Suppressor macrophage treated with lipopolysaccharide for 4 hours (primary cell): ENCODE measurements at places on chromosomes 4 and X.

- DNase-seq, result no peak
These were observed 394.7 kb upstream of the CPEB2 start for GRCh38 chr4:14607578-14607977.

DNA sequence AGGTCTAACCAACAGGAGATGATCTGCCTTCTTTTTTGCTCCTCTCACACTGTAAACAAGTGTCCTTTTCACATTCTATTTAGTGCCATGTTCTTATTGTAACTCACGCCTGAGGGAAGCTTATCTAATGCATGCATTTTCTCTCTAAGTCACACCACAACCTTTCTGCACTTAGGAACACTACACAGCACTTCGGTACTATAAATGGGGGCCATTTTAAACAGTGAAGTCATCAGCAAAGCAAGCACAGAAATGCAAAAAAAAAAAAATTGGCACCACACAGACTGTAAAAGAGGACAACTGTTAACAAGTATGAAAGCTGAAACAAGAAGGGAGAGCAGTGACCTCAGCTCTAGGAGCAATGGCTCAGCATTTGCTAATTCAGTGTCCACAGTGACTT lies 45.2 kb downstream of the PRSS12 start:
- DNase-seq, result no peak

- peak; percentile 95 for DNase-seq
These were observed 4.2 kb downstream of the PDGFRA start for GRCh38 chr4:54233277-54233696.

GRCh38 chr4:4808086-4808485 lies 51.4 kb upstream of the MSX1 start:
- no peak for DNase-seq

DNA sequence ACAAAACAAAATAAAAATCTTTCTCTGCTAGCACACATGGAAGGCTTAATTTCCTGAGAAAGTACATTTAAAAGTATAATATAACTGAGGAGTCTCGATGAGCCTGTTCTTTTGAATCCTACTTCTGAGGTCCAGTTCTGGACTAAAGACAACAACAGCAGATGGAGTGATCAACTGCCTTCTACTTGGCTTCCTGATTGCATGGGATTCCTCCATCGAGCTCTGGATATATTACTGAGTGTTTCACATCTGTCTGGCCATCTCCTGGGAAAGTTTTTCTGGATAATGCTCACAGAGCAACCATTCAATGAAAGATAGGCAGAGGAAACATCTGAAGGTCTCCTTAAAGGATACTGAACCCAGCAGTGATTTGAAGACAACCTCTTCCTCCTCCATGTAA lies 42.6 kb downstream of the KDR start:
- no peak for DNase-seq

DNA sequence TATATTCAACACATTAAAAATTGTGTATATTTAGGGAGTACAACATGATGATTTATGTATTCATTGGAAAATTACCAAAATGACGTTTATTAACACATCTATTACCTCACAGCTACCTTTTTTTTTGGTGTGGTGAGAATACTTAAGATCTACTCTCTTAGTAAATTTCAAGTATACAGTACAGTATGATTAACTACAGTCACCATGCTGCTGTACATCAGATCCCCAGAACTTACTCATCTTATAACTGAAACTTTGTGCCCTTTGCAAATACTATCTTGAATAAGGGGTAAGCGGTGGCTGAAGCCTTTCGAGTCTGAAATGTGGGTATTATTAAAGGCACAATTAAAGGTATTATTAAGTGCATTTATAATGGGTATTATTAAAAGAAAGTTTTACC lies 976 bp downstream of the PHKA1 start:
- no peak for DNase-seq

- DNase-seq, result no peak
These were observed 133.3 kb downstream of the DCK start for GRCh38 chr4:71126719-71127118.

- no peak for DNase-seq
These were observed 119.7 kb downstream of the SHOX start for GRCh38 chrX:750263-750662.

- no peak for DNase-seq
These were observed 21.9 kb downstream of the APOO start for GRCh38 chrX:23885803-23886202.

- no peak for DNase-seq
These were observed 15.0 kb upstream of the ARSF start for GRCh38 chrX:3026074-3026815.

GRCh38 chr4:19372390-19372789 lies 879.3 kb upstream of the SLIT2 start:
- no peak for DNase-seq

GRCh38 chr4:7571701-7572100 lies 137.0 kb upstream of the PSAPL1 start:
- no peak for DNase-seq

- peak; percentile 12 for DNase-seq
These were observed 648 bp downstream of the GRK4 start for GRCh38 chr4:2963966-2964471.

GRCh38 chrX:115652221-115652620 lies 91.2 kb downstream of the PLS3 start:
- DNase-seq, result no peak

DNA sequence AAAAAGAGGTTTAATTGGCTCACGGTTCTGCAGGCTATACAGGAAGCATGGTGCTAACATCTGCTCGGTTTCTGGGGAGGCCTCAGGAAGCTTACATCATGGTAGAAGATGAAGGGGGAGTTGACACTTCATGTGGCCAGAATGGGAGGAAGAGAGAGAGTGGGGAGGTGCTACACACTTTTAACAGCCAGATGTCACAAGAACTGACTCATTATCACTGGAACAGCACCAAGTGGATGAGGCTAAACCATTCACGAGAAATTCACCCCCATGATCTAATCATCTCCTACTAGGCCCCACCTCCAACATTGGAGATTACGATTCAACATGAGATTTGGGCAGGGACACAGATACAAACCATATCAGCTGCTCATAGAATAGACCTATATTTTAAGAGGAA lies 255.8 kb downstream of the OPHN1 start:
- peak; percentile 8 for DNase-seq

GRCh38 chrX:130098210-130098552 lies 12.1 kb downstream of the ELF4 start:
- no peak for DNase-seq

DNA sequence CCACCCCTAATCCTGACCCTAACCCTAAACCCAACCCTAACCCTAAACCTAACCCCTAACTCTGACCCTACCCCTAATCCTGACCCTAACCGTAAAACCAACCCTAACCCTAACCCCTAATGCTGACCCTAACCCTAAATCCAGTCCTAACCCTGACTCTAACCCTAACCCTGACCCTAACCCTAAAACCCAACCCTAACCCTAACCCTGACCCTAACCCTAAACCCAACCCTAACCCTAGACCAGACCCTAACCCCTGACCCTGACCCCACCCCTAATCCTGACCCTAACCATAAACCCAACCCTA lies 708 bp upstream of the PCGF3 start:
- no peak for DNase-seq

GRCh38 chr4:2832981-2833670 lies 10.5 kb upstream of the ADD1 start:
- DNase-seq, result no peak

DNA sequence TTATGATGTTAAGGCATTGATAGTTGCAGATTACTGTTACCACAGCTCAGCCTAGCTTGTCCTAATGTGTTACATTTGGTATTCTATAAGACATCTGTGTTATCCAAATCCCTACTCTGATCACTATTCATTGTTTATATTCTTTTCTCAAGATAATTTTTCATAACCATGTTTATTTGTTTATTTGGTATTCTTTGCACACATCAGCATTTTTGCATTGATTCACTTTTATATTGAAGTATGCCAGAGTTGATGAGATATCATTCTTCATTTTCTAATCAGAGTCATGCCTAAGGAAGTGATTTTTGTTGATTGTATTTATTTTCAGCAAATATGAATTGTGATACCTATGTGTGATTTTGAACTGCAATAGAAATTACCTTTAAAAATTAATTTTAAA lies 61.2 kb upstream of the PDHA2 start:
- no peak for DNase-seq
